LNCaP clone FGC (cell line): ENCODE measurements at places on chromosomes 5 and 9.

DNA sequence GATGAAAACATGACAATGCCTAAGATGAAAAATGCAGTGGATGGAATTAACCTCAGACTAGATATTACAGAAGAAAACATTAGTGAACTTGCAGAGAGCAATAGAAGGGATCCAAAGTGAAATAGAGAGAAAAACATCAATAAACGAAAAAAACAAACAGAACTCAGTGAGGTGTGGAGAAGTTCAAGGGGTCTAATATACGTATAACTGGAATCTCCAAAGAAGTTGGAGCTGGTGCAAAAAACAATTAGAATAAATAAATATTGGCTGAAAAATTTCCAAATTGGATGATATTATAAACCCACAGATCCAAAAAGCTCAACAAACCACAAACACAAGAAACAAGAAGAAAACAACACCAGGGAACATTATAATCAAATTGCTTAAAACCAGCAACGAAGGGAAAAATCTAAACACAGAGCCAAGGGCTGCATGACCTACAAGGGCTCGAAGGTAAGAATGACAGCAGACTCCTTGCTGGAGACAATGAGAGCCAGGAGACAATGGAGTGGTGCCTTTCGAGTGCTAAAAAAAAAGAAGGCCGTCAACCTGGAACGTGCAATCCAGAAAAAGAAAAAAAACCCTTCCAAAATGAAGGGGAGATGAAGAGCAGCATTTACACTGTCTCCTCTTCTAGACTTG, 11.8 kb downstream of the FAM163B start:
- no peak for DNase-seq

GRCh38 chr5:174552428-174552827, 172.0 kb upstream of the MSX2 start:
- DNase-seq: no peak

DNA sequence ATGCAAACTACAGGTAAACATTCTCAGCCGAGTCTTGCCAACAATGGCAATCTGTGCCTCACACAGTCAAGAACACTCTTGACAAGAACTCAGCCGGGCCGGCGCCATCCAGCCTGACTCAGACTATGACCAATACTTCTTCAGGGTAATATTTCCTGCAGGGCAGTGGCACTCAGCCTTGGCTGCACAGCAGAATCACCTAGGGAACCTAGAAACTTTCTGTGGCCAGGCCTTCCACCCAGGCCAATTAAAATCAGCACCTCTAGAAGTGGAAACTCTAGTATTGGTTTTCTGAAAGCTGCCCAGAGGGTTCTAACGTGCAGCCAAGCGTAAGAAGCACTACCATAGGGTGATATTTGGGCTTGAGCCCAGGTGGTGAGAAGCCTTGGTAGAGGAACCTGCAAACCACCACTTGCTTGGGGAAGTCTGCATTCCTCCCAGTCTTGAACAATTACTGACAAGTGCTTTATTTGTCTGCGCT, 120.6 kb downstream of the TTLL11 start:
- no peak for DNase-seq

- DNase-seq: no peak
These were observed 87.8 kb upstream of the APC start for GRCh38 chr5:112649882-112650281.

- DNase-seq: no peak
These were observed 40.7 kb downstream of the ACOT12 start for GRCh38 chr5:81353189-81353588.

GRCh38 chr9:5851445-5851844, 18.5 kb upstream of the ERMP1 start:
- no peak for DNase-seq

- no peak for DNase-seq
These were observed 38.5 kb upstream of the FAM81B start for GRCh38 chr5:95352691-95353090.

GRCh38 chr9:132387133-132387532, 19.5 kb downstream of the TTF1 start:
- no peak for DNase-seq

DNA sequence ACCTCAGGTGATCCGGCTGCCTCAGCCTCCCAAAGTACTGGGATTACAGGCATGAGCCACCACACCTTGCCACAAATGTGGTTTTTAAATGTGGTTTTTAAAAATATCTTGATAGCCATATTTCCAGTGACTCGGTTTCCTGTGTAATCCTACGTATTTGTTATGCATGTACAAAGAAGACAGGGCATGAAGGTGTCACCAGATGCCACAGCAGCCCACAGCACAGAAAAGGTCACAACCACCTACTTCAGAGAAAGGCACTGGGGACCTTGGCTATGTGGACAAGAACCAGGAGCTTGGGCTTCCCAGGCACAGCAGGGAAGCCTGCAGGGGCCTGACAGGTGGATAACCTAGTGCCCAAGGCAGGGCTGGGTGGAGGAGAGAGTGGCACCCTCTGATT, 38.0 kb downstream of the C9orf50 start:
- no peak for DNase-seq
